ENCODE measurements at places on chromosomes 2 and 18.

DNA sequence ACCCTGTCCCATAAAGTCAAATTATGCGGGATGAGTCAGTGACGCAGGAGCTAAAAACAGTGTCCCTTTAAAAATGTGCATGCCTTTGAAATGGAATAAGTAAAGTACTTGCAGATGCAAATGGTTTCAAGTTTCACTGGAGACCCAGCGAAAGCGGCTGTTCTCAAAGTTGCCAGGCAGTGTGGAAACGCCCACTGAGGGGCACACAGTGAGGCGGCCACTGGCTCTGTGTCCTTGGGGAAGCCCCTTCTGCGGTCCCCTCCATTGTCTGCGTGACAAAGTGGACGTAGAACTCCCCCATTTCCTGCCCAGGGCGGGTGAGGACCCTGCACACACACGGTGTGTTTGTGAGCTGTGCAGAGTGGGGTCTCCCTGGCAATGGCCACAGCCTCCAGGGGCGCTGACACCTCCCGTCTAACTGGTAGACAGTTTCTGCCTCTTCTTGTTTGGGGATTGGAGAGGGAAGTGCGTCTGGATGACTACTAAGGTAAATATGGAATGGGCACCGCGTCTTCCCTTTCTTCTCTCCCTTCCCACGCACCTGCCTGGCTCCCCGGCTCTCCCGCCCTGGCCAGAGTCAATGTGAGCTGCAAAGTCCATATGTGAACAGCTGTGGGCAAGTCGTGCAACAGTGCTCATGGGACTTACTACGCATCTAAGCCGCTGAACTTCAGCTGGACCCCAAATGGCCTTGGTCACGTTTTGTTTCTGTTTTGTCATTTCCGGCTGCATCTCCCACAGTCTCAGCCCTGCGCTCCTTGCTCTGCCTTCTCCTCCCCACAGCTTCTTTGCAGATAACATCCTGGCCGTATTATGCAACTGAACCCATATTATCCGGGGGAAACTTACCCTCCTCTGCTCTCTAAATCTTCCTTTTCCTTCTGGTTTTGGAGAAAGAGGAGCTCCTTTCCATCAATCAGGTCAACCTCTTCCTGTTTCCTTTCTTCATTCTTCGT, 33.7 kb upstream of the ZNF516 start:
- no peak for DNase-seq

DNA sequence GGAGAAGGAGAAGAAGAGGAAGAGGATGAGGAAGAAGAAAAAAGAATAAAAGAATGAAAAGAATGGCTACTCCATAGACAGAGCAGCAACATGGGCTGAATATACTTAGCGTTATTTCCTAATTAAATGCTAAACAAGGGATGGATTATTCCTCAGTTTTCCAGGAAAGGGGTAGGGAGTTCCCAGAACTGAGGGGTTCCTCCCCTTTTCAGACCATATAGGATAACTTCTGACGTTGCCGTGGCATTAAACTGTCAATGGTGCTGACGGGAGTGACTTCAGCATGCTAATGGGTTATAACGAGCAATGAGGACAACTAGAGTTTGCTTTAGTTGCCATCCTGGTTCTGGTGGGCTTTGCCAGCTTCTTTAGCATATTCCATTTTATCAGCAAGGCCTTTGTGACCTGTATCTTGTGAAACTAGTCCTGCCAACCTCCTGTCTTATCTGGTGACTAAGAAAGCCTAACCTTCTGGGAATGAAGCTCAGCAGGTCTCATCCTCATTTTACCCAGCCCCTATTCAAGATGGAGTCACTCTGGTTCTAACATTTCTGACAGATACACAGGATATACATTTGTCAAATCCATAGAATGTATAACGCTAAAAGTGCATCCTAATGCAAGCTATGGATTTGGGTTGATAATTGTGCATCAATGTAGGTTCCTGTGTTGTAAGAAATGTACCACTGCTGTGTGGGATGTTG, 152.3 kb downstream of the MAIP1 start:
- DNase-seq, result no peak

DNA sequence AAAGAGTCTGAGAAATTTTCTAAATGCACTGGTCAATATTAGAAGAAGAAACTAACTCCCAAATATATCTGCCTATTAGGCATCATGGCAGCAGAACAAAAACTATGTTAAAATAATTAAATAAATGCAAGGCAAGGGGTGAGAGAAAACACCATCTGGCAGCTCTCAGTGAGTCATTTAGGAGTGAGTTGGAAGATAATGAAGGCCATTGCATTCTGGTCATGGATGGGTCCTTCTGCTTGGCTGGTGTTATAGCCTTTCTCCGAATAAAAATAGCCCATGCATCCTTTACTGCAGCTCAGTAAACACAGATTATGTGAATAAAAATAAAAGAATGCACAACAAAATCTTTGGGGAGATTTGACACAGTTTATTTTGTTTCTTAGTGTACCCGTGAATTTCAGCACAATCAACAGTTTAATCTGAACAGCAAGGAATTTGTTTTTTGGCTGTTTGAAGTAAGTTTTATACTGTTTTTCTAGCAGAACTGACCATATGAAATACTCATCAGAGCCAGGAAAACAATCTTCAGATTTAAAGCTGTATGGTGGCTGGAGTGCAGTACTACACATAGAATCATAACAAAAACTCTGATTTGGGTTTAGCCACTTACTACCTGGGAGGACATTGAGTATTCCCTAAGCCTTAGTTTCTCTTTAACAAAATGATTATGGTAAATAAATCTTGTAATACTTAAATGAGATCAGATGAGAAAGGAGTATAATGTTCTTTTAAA, 225.1 kb upstream of the ITGA4 start:
- DNase-seq, result no peak

DNA sequence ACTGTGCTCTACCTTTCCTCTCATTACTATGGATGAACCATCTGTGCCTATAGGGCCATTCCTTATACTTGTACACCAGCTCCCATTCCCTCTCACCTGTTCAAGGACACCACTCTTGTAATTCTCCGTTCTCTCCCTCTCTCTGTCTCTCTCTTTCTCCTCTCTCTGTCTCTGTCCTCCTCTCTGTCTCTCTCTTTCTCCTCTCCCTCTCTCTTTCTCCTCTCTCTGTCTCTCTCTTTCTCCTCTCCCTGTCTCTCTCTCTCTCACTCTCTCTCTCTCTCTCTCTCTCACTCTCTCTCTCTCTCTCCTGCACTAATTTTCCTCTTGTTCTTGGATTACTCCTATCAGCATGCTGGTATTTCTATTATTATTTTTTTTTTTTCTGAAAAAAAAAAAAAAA, 78.9 kb upstream of the RMDN2 start:
- DNase-seq, result no peak

DNA sequence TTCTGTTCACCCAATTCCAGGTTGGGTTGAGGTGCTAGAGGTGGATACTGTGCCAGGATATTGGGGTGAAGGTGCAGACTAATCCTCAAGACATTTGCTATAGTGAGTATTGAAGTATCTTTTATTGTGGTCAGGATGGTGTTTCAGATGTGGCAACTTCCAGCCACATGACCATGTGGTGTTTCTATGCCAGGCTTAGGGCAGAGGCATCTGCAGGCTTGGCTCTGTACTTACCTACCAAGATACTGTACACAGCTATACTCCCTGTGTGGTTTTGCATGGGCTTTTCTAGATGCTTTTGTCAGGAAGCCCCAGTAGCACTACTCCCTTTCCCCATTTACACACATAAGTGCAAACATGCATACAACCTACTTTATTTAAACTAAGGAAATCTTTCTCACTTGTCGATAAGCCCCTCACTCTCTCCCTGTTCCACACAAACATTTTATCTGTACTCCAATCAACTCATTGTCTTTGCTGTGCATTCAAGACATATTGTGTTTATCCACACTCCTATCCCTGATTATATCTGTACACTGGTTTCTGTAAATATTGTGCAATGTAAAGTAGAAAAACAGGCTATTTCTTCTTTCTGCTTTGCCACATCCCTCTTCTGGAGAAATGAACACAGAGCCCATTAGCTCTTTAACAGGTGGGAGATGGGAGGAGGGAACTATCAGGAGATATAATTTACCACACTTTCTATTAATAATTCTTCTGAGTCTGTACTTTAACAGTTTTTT, 12.3 kb downstream of the ARL6IP6 start:
- no peak for DNase-seq

- no peak for DNase-seq
Measured at GRCh38 chr2:218152777-218153176, 14.0 kb downstream of the CXCR1 start.

DNA sequence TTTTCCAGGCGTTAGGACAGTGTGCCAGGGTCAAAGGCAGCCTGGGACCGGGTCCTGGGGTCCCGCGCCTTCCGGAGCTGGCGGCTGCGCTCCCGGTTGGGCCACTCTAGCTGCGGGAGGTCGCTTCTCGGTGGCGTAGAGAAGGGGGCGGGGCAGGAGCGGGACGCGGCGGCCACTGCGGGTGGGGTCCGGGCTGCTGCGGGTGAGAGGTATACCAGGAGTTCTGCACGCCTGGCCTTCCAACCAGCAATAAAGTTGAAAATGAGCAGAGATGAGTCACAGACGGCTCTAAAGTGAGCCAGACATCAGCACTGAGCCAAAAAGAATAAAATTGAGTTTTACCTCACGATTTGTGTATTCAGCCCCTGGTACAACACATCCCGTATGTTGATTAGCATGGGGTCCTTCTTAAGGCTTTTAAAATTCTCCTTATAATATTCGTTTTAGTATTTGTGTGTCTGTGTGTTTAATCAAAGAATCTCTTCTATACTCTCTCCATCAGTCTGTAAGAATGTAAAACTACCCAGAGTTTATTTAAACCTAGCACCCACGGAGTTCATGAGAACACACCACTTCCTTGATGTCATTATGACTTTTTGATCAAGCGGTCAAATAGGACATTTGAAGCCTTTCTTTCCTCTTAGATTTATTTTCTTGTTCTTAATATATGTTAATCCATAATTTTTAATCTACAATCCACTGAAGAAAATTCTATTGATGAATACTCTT, at the start of gene C1GALT1C1L:
TSS of gene C1GALT1C1L (minus strand) at position 108 of the 729 bp plus-strand sequence. CDS start at position 1, 107 bp downstream.
- peak; percentile 42 for DNase-seq

GRCh38 chr18:12497296-12497695, 89.6 kb downstream of the PRELID3A start:
- DNase-seq, result no peak

- no peak for DNase-seq
Measured at GRCh38 chr2:237898057-237898414, 38.6 kb downstream of the RAMP1 start.

DNA sequence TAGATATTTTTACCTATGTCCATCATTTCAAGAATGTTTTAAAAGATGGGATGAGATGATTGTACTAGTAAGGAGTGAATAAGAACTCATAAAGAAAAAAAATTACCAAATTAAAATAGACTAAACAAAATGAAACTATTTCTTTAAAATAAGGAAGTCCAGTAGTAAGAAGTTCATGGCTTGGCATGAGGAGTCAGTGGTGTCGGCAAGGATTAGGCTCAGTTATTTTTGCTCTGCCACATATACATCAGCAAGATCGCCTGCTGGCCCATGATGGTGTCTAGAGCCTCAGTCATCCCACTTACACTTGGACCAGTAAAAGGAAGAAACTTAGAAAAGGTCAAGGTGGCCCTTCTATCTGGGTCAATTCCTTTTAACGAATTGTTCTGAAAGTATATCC, 300.9 kb upstream of the SLC8A1 start:
- no peak for DNase-seq

DNA sequence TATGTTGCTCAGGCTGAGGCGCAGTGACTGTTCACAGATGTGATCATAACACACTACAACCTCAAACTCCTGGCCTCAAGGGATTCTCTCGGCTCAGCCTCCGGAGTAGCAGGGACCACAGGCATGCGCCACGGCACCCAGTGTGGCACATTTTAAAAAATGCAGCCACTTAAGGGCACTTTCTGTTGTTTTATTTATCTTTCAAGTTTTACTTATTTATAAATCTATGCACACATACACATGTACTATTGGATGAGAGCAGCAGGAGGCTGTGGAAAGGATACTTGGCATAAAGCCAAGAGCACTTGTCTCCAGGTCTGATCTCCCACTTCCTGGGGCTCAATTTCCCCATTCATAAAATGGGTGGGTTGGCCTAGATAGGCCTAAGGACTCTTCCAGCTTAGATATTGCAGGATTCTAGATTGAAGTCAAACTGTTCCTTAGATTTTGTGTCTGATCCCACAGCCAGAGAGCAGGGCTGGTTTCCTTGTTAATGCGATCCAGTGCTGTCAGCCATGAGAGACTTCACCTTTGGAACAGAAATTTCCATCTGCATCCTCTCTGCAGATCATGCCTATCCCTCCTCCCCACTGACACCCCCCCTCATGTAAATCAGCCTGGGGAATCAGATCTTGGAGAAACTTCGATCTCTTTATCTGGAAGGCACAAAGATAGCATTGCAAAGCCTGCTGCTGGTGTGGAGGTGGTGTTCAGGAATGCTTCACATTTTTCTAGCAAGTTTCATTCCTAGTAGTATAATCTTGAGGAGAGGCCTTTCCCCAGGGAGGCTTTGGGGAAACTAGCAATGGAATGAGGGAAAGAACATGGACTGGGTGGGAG, 24.7 kb downstream of the PCBP1 start:
- DNase-seq, result no peak

DNA sequence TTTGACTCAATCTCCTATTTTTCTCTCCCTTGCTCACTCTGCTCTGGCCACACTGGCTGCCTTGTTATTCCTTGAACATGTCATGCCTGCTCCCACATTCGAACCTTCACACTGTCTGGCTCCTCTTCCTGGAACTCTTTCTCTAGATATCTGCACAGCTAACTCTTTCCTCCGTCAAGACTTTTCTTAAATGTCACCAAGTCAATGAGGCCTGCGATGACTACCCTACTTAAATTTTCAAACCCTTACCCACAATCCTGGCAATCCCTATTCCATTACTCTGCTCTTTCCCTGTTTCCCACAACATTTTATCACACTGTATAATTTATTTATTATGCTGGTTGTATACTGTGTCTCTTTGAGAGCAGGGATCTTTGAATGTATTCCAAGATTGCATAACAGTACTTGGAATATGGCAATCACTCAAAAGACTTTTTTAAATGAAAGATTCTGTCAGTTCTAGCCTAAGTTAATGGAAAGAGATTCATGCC, 206.2 kb downstream of the SRBD1 start:
- no peak for DNase-seq

DNA sequence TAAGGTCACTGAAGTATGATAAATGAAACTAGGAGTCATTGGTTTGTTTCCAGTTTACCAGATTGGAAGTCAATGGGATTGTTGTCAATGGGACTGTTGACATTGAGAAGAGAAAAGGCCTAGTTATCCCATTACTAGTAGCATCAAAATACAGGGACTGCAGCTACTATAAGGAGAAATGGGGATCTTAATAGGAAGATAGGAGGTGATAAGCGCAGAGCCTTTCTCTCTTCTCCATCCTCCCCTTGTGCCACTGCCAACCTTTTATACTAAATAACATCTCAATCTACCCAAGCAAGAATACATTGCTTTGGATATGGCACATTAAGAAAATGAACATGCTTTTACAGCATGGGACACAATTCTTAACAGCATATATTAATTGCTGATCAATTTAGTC, 10.5 kb upstream of the BBS5 start:
- DNase-seq, result no peak

DNA sequence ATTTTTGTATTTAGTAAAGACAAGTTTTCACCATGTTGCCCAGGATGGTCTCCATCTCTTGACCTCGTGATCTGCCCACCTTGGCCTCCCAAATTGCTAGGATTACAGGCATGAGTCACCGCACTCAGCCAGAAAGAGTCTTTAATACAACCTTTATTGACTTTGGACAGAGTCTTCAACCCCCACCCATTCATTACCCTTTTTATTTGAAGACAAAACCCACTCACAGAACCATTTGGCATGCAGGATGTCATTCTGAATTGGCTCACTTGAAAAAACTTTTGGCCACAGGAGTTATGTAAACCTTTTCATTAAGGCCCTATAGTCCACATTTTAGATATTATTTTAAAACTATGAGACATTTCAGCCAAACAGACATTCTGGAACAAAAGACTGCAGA, 217.9 kb upstream of the RND3 start:
- no peak for DNase-seq
